A549 treated with GW870086 at 1 μM for 4 hours (cell line): ENCODE measurements at places on chromosomes 12 and 14. TPM values are rescaled to one million over a fixed set of nuclear protein-coding genes. Genes with fewer than 3 reads are reported as not detected.

The SLC17A8 gene
- 0.03 TPM in 1 of 5 replicates, not detected in the others for total RNA-seq

The HNF1A gene
- total RNA-seq, result 3.9 to 5.3 TPM (median 4.5 TPM) in 5 replicates

The C14orf93 gene
- total RNA-seq, result 2.3 to 3.7 TPM (median 3.5 TPM) in 5 replicates

The CLEC4D gene
- not detected in 5 replicates for total RNA-seq

The CD163 gene
- 0.12 to 0.15 TPM in 2 of 5 replicates, not detected in the others for total RNA-seq

The TMEM119 gene
- total RNA-seq, result 0.05 to 0.16 TPM (median 0.15 TPM) in 3 of 5 replicates, not detected in the others

The C1QL4 gene
- 4.9 to 6.2 TPM (median 5.7 TPM) in 5 replicates for total RNA-seq

The KRT73 gene
- total RNA-seq, result not detected in 5 replicates

The CFAP73 gene
- total RNA-seq, result 0.09 to 0.37 TPM (median 0.12 TPM) in 4 of 5 replicates, not detected in the other

The LRRC23 gene
- total RNA-seq, result 16.6 to 18.7 TPM (median 17.2 TPM) in 5 replicates
